Mucosa of gallbladder (tissue), 1 donor: ENCODE measurements at places on chromosomes 11 and 22. TPM values are rescaled to one million over a fixed set of nuclear protein-coding genes. Genes with fewer than 3 reads are reported as not detected.
A peak's percentile ranks its signal among the peaks of the same experiment; 100 is the strongest.

KCNK7 gene
- 1.1 TPM for total RNA-seq

BATF2 gene
- 5.5 TPM for total RNA-seq

DNA sequence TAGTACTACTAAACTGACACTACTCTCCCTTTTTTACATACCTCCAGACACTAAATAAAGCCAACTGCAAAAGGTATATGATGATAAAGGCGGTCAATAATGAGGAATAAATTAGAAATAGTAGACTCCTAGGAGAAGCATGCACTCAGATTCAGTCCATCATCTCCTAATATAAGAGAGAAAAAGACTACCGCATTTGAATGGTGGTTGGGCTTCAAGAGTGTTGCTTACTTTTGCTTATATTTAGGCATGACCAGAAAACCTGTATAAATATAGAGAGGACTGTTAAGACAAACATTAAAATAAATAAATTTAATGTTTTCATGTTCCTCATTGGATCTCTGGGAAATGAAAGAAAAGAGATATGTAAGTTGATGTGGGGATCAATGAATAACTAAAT lies 1137.0 kb downstream of the FAM181B start:
- DNase-seq: no peak

OR8D2 gene
- not detected for total RNA-seq

GRCh38 chr11:72576243-72576595 lies 98.0 kb downstream of the PDE2A start:
- DNase-seq: no peak

TRIM49D1 gene
- total RNA-seq: not detected

MMP3 gene
- 0.17 TPM for total RNA-seq

DNA sequence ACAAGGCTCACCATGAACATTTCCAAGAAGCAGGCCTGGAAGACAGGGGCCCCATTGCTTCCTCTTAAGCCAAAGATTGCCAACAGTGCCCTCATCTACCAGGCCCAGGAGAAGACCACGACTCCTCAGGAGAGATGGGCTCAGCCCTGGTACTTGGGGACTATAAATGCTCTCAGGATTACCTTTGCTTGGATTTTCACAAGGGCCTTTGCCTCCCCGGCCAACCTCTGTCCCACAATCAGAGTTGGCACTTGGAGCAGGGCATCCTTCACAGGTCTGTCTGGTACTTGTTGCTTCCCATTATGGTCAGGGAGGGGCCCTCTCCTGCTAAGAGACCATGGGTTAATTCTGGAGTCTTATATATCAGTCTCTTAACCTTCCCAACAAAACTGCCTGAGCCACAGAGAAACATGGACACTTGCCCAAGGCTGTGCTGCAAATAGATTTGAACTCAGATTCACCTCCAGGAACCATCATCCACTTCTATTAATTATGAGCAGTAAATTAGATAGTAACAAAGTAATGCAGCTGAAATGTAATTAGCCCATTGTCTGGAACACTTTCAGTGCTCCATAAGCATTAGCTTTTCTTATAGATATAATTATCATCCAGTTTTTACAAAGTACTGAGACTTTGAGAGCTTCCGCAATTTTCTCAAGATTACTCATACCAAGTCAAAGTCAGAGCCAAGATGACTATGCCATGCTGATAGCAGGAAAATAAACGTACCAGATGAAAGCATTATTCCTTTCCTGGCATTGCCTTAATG lies 33.5 kb downstream of the POU2AF3 start:
- DNase-seq: no peak

DNA sequence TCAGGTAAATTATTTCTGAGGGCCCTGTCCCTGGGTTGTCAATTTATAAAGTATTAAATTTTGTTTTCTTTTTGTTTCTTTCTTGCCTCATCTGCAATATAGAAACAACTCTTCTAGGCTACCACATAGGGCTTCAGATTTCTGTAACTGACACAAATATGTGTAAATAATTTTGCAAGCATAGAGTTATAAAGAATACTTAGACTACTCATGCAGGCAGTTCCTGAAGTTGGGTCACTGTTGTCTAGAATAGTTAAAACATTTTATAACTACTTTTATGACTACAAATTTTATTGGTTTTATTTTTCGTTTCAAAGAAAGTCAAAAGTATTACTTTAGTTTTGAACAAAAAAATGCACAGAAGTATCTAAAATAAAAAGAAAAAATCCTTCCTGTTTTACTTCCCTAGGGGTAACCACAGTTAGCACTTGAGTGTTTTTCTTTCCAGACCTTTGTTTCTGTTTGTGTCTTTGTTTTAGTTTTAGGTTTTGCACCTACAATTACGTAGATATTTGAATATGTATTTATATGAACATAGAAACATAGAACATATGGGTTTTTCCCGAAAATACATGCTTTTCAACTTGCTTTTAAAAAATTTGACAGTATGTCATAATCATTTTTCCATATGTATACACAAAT lies 12.4 kb upstream of the TMEM123 start:
- no peak for DNase-seq

DNA sequence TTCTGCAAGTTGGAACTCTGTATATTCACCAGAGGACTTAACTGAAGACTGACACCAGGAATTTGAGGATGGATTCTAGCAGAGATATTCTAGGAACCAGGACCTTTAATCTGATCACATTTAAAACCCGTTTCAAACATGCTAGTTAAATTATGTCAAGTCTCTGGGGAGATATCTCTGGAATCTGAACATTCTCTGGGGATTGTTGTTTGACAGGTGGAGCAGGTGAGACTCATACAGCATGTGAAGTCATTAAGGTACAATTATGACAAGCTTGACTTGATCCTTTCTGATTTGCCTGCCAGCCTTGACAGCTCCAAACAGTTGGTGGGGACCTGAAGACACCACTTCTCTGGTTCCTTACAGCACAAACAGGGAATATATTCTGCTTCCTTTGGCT lies 100.3 kb downstream of the FAT3 start:
- no peak for DNase-seq

GRCh38 chr11:126415669-126416420 lies 60.4 kb downstream of the ST3GAL4 start:
- peak; percentile 61 for DNase-seq

GRCh38 chr11:87259736-87260135 lies 222.0 kb downstream of the TMEM135 start:
- DNase-seq: no peak

ANKK1 gene
- total RNA-seq: 0.29 TPM

DNA sequence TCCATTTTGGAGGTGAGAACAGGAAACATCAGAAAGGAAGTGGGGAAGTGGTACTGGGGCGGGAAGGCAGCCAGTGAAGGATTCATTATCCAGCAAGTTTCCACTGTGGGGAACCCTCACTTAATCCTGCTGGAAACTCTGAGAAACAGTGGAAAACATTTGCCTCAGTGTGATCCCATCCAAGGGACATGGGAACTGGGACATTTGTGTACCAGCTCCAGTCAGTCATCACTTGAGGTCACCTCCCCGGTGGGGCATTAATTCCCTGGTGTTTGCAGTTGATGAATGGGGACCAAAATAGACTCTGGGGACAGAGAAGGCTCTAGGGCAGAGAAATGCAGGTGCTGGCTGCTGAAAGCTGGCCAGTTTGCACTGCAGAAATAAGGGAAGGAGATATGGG lies 599.9 kb downstream of the BUD13 start:
- no peak for DNase-seq

DNA sequence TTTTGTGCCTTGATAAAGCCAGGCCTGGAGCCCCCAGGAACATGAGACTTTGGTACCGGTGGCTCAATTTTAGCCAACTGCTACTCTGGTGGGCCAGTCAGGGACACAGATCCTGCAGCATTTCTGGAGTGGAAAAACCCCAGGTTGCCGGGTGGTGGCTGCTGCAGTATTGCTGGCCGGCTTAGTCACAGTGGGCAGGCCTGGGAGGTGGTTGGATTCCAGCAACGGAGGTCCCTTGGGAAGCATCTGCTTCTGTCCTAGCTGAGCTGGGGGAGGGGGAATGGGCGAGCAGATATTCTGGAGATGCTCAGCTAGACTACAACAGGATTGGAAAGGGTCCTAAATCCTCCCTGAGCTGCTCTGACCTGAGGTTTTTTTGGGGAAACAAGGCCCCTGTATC lies 31.6 kb upstream of the ACCSL start:
- DNase-seq: peak; percentile 49

DNA sequence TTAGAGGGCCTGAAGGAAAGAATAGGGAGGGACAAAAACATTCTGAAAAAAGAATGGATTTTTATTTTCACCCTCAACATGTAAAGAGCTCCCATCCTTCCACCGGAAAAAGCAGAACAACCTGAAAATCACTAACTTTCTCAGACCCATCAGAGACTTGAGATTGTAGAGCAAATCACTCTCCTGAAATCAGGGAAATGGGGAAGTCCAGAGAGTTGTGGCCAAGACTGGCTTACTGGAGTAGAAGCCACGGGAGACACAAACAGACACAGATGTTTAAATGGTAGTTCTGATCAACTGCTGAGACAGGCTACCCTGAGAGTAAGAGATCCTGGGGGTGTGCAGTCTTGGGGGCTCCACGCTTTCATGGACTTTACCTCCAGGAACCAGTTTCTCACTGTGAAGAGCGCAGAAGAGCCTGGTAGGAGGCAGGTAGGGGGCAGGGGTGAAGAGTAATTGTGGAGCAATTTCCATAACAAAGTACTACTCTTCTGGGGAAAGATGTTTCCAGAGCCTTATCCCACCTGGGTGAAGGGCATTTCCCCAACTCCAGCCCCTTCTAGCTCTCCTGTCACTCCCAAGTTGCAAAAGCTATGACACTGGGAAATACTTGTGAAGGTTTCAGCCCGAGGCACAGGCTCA lies 47.1 kb downstream of the ASCL2 start:
- DNase-seq: no peak

NPAS4 gene
- 1.5 TPM for total RNA-seq

DNA sequence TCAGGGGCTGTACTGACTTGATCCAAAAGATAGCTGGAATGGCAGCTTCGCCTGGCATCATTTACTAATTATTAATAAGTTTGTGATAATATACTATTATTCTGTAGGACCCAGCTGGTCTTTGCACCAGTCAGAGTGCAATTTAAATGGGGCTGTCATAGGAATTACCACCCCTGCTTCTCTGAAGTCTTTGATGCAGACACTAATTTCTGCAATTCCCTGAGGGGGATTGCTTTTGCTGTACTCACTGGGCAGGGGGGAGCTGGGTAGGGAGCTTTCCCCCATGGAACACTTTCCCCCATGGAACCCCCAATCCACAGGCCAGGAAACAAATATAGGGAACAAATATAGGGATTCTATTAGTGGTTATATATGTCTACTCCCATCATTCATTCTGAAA lies 54.9 kb upstream of the TSKU start:
- no peak for DNase-seq

OR52N4 gene
- total RNA-seq: not detected

- no peak for DNase-seq
Measured at GRCh38 chr11:123390146-123390545, 39.9 kb upstream of the GRAMD1B start.

DNA sequence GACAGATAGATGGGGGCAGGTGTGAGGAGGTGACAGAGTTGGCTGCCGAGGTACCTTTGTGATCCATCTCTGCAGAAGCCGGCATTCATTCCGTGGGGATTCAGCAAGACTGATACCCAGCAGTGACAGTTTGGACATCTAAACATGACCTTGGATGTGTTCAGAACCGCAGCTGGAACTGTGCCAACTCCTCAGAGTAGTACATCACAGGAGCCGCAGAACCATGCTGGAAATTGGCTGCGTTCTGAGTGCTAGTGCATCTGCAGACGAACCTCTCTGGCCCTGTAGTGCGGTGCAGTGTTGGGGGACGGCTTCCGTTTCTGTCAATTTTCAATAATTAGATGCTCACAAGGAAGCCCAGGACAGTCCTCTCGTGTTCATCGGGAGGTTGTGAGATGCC lies 772.1 kb downstream of the NTM start:
- DNase-seq: no peak

DNA sequence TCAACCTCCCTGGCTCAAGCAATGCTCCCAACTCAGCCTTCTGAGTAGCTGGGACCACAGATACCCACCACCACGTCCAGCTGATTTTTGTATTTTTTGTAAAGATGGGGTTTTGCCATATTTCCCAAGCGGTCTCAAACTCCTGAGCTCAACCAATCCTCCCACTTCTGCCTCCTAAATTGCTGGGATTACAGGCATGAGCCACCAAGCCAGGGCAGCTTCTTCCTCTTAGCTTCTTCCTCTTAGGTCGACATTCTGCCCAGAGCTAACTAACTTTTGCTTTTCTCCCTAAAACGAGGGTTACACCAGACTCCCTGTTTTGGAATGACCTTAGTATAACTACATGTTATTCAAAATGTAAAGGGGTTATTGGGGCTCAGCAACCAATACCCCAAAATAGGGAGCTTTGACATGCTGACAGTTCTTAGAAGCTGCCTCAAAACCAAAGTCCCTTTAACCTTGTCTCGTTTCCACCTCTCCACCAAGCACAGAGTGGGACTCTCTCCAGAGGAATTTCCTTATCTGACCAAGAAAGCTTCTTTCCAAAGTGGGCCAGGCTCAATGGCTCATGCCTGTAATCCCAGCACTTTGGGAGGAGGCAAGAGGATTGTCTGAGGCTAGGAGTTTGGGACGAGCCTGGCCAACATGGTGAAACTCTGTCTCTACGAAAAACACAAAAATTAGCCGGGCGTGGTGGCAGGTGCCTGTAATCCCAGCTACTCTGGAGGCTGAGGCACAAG lies 7.0 kb downstream of the HPS5 start:
- no peak for DNase-seq
